ENCODE measurements at places on chromosomes 6 and 20.

DNA sequence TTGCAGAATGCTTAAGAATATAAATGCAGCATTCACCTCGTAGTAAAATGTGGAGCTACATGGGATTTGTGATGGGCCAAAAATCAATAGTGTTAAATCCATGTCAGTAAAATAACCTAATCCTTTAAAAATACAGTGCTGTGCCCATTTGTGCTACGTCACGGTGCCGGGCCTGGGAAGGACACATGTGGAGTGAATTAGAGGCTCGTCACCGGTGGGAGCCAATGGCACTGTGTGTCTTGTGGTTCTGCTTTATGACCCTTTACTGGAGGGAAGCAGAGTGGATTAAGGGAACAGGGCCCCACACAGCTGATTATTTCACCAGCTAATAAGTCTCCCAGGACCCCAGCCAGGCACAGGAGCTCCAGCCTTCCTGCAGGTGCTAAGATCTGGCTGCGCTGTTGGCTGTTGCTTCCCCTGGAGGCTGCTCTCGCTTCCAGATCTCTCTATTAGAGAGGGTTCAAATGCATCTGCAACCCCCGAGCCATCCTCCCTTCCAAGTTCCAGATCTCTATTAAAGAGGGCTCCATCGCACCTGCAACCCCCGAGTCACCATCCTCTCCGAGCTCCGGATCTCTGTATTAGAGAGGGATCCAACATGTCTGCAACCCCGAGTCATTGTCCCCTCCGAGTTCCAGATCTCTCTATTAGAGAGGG is 405.8 kb downstream of the CDH4 start:
- no peak for DNase-seq

GRCh38 chr20:36306553-36307411 is 643 bp downstream of the DLGAP4 start:
- DNase-seq, result no peak

GRCh38 chr20:20887593-20888265 is 175.3 kb upstream of the RALGAPA2 start:
- DNase-seq, result no peak

GRCh38 chr6:147177286-147177685 is 26.9 kb upstream of the STXBP5 start:
- no peak for DNase-seq

DNA sequence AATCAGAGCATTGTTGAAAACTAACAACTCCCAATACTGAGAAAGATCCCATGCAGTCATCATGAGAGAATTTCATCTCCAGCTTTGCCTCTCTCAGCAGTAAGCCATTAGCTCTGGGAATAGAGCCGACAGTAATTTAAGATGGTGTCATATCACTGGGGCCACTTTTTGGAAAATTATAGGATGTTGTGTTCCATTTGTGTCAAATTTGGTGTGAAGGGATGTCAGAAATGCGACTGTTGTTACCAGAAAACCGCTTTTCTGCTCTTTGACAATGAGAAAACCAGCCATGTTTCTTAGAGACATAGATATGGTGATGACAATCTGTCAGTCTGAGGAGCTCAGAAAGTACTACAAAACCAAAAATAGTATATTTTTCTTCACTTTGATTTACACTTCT is 106.3 kb upstream of the KHDRBS2 start:
- no peak for DNase-seq

DNA sequence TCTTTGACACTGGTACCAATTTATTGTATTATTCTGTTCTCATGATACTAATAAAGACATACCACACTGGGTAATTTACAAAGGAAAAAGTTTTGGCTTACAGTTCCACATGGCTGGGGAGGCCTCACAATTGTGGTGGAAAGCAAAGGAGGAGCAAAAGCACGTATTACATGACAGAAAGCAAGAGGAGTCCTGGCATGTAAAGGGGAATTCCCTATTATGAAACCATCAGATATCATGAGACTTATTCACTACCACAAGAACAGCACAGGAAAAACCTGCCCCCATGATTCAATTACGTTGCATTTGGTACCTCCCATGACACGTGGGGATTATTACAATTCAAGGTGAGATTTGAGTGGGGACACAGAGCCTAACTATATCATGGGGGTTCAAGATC is 43.4 kb downstream of the SLC22A2 start:
- DNase-seq, result no peak

GRCh38 chr6:32107406-32107805 is 1.7 kb downstream of the TNXB start:
- DNase-seq, result no peak

- no peak for DNase-seq
Measured at GRCh38 chr6:12903246-12903645, 186.7 kb downstream of the PHACTR1 start.

- DNase-seq, result peak; percentile 7
Measured at GRCh38 chr6:93417421-93418013, 1.8 kb downstream of the EPHA7 start.

- DNase-seq, result no peak
Measured at GRCh38 chr6:378090-378957, 13.2 kb upstream of the IRF4 start.

DNA sequence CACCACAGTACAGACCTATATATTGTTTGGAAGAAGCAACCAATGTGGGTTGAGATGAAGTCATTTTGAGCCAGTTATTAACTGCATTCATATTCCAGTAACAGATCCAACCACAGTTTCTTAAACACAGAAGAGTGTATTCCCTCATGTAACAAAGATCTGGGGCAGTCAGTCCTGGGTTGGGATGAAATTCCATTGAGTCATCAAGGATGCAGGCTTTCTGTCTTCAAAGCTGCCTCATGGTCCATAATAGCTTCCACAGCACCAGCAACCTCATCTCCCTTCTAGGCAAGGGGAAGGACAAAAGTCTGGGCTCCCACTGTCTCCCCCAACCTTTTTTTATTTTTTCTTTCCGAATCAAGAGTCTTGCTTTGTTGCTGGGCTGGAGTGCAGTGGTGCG is 2.9 kb upstream of the SOD2 start:
- no peak for DNase-seq

DNA sequence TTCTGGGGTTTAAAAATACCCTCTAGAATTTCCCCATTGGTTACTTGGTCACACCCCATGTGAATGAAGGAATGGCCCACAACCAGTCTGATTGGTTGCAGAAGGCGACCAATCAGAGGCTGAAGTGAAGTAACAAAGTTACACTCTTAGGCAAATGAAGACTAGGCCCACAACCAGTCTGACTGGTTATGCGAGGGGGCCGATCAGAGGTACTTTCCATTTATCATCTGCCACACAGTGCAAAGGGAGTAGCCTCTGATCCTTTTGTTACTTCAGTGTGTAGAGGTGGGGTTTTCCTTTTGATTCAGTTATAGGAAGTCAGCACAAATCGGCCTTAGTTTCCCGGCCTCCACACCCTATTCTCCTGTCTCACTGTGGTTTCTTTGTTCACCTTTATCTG is 61.2 kb upstream of the SGK1 start:
- no peak for DNase-seq

DNA sequence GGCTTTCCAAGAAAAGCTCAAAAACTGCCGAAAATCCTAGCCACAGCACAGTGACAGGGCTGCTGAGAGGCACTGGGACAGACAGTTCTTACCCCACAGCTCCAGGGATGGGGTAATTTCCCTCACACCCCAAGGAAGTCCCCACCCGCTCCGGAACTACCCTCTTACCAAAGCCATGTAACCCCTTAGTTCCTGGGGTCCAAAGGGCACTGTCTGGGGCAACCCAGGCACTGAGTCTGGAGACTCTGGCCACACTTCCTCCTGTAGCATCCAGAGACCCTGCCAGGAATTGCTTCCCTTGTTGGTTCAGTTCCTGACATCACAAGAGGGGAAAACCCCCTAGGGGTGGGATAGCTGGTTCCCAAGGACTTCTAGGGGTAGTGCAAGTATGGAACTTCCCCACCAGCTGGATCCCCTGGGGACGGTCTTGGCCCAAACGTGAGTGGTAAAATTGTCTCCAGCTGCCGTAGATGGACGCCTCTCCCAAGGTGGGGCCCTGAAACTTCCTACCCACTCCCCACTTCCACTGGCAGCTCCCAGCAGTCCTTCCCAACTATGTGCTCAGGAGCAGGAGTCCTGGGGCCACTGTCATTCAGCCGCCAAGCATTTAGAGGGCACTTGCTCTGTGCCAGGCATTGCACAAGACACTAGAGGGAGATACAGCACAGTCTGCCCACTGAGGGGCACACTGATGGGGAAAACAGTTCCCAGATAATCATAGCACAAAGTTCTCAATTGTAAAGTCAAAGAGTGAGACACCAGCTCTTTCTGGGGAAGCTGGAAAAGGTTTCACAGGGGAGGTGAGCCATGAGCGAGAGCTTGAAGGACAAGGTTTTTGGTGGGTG is 17.2 kb upstream of the HCK start:
- no peak for DNase-seq

DNA sequence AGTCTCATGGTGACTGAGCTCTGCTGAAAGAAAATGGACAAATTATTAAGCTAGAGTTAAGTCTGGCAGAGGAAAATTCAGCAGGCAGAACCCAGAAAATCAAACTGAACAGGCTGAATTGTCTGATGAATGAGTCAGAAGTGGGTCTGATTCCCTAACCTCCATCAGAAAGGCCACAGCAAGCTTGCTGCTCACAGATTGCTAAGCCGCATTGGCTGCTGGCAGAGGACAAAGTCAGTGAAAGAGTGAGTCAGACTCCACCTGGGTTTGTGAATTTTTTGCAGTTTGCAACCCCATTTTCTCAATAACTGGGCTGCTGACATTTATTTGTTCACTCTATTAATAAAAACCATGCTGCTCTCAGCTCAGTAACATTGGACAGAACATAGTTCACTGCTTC is 191.3 kb downstream of the EPM2A start:
- DNase-seq, result no peak

DNA sequence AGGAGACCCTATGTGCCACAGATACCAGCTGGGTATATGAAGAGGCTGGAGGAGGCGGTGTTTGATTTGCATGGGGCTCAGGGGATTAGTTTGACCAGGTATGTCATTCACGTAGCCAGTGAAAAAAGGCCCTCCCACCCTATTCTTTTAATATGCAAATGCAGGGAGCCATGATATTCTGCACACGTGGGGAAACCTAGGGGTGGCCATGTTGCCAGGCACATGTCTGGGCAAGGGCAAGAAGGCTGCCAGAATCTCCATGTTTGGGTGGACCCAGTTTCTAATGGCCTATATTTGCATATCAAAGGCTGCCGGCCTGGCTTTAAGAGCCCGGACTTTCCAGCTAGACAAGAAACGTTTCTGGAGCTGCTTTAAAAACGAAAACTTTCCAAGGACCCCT is 60.4 kb downstream of the SOX4 start:
- DNase-seq, result no peak

- no peak for DNase-seq
Measured at GRCh38 chr20:21515300-21516179, 1.7 kb upstream of the NKX2-2 start.
